ENCODE measurements at places on chromosomes 7 and 10.

- no peak for DNase-seq
Measured at GRCh38 chr7:18059171-18059570, 31.5 kb upstream of the PRPS1L1 start.

DNA sequence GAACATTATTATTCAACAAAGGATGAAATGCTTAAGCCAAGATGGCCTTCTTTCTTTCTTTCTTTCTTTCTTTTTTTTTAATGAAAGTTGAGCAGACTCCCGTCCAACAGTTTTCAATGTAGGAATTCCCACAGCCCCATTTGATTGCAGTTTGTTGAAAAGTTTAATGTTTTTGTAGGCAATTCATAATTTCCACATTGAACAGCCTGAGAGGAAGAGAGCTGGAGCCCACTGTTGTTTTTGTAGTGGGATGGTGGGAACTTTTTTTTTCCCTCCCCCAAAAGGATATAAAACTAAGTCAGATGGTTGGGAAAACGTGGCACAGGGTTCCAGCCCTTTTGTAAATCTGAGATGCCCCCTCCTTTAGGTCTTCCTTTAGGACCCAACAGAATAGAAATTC is 86.6 kb downstream of the TCF7L2 start:
- no peak for DNase-seq

DNA sequence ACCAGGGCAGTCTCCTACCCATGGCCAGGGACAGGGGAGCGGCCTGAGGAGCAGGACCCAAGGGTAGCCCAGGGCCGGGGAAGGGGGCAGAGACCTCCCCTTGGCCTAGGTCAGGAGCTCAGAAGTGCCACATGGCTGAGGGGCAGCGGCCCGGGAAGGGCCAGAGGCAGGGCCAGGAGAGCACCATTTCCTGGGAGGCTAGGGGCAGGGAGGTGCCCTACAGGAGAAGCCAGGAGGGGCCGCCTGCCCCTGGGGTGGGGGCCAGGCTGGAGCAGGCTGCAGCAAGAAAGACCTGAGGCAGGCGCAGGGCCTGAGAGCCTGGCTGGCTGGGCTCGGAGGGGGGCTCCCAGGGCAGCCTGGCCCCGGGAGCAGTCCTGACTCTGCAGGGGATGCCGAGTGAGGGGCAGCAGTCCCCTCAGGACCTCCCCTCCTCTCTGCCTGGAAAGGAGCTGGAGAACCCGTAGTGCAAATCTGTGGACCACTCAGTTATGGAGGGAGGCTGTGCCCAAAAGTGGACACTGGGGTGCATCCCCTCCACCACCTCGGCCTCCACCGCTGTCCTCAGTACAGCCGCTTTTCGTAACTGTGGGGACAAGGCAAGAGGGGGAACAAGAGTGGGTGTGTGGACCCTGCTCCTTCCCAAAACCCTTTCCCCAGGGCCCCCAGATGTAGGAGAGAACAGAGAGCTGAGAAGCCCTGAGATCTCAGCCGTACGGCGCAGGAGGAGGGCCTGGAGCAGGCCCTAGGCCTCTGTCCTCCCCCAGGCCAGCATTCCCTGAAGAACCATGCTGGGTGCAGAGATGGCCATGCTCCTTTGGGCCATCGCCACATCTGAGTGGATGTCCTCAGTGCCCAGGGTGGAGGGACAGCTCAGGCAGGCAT is 17.1 kb downstream of the IMPDH1 start:
- no peak for DNase-seq

- peak; percentile 95 for DNase-seq
Measured at GRCh38 chr10:37379991-37380390, 254.6 kb downstream of the ANKRD30A start.

GRCh38 chr7:12683678-12684585 is 3.5 kb upstream of the ARL4A start:
- no peak for DNase-seq

GRCh38 chr10:10128387-10128786 is 889.3 kb upstream of the CELF2 start:
- DNase-seq = no peak

DNA sequence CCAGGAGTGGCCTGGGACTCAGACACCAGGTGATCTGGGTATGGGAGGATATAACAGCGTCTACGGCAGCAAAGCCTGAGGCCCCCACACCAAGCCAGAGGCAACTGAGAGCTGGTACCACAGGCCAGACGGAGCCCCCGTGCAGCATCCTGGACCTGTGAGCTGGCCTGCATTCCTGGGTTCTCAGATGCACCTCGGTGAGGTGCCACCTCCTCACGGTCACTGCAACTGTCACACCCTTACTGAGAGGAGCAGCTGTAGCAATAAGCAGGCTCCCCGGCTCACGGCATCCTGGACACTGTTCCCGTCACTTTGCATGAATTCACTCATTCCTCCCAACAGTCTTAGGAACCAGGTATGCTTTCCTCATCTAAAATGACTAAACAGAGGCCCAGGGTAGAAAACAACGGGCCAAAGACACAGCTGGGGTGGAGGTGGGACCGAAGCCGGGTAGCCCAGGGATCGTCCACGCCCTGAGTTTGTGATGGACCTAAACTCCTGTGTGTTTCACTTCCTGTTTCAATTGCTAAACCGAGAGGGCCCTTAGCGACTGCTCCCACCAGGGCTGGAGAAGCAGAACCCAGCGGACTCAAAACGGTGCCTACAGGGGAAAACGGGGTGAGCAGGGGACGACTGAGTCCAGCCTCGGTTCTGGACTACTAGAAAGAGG is 98.7 kb downstream of the CTBP2 start:
- DNase-seq = no peak

DNA sequence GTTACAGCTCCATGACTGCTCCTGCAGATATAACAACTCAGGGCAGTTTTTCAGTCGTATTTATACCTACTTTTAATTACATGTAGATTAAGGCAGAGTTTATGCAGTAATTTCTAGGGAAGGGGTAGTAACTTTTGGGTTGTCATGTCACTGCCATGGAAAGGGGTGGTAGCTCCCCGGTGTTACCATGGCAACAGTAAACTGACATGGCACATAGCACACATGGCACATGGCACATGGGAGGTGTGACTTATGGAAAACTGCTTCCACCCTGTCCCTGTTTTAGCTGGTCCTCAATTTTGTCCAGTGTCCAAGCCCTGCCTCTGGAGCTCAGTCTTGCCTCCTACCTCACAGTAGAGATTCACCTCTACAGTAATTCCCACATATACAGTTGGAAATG is 3.9 kb upstream of the TOMM7 start:
- no peak for DNase-seq

DNA sequence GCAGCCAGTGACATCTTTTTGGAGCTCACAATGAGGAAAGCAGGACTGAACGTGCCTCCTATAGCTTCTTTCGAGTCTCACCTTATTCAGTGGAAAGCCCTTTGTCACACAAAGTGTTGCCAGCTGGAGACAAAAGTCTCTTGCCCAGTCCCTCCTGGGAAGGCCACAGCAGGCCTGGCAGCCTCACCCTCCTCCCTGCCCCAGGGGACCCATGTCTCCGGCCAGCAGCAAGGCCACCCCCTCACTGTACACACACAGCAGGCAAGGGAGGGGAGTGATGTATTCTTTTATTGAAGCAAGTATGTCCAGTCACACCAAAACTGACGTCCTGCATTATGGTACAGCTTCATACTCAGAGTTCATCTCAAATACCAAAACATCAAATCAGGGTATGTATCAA is 56.0 kb downstream of the CSGALNACT2 start:
- no peak for DNase-seq
